ENCODE measurements at places on chromosomes 5 and 9. TPM values are rescaled to one million over a fixed set of nuclear protein-coding genes. Genes with fewer than 3 reads are reported as not detected.

DNA sequence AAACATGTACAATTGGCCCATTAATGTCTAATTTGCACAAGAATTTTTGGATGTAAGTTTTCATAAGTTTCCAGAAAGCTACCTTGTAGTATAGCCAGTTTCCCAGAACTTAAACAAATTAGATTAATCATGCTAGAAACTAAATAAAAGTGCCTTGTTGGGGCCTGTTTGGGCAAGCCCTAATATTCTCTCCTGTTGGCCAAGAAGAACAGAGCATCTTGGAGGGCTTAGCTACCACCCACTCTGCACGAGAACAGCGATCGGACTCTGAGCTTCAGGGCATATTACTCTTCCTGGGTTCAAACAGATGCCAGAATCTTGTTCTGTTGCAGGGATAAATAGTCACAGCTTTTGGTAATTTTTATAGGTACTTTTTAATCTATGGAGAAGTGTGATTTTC lies 88.2 kb downstream of the GAS1 start:
- no peak for DNase-seq

Gene KIAA0825
- 12.2 TPM for total RNA-seq

DNA sequence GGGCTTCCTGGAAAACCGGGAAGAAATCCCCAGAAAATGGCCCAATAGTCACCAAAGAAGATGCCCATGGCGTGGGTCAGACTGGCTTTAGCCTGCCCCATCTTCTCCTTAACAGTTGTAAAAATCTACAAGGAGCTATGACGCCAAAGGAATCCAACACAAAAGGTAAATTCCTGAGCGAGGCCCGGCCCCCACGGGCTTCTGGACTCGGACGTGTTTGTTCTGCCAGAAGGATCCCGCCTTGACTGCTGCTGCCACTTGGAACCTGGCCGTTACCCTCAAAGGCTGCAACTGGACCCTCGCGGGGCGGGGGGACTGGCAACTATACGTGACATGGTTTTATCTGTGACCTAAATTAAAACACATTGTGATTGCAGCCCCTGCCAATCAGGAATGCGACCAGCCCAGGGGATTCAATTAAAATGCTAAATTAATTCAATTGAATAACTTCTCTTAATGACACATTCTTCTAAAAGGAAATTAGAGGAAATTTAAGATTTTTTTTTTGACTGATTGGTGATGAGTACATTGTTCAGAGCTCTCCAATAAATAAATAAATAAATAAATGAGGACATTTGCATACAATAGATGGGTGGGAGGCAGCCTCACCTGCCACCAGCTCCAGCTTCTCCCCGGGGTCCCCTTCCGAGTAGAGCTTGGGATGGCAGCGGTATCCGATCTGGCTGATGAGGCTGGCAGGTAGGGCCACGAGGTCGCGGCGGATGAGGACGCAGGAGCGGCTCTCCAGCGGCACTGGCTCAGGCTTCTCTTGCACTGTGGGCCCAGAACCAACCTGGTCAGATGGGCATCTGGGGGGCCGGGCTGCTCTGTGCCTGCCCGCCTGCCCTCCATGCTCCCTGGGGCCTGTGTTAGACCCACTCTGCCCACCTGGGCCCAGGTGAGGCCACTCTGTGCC lies 54.7 kb upstream of the UBAC1 start:
- no peak for DNase-seq

DNA sequence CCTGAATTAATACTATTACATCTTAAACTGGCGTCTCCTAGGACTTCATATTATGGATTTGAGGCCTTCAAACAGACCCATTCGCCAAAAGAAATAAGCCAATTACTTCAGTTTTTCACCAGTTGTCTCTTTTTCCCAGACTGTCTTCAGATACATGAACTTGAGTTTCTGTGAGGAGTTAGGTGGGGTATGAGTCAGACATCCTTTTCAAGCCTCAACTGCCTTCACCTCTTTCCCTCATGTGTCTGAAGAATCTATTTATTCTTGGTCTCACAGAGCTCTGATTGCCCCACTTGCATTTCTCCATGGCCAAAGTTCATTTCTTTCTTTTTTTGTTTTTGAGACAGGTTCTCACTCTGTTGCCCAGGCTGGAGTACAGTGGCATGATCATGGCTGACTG lies 12.5 kb downstream of the WNT8A start:
- no peak for DNase-seq

- DNase-seq: no peak
Observed at GRCh38 chr9:18040327-18040726, 433.6 kb upstream of the ADAMTSL1 start.

- DNase-seq: no peak
Observed at GRCh38 chr9:124348363-124348762, 66.9 kb downstream of the PSMB7 start.

DNA sequence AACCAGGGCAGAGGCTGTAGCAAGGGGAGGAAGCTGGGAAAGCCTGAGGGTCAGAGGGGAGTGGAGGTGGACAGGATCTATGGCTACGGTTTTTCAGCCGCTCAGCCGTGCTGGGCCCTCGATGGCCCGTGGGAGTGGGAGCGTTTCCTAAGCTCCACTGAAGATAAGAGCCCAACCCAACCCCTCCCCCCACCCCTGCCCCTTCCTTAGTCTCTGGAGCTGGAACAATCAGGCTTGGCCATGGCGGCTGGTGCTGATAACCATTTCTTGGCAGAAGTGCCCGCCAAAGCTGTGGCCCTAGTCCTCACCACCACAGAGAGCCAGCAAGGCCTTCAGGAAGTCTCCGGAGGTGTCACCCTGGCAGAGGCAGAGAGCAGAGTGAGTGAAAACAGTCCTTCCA lies 20.3 kb upstream of the TNIP1 start:
- DNase-seq: no peak

- DNase-seq: no peak
Observed at GRCh38 chr5:91651704-91652103, 268.6 kb upstream of the ARRDC3 start.

DNA sequence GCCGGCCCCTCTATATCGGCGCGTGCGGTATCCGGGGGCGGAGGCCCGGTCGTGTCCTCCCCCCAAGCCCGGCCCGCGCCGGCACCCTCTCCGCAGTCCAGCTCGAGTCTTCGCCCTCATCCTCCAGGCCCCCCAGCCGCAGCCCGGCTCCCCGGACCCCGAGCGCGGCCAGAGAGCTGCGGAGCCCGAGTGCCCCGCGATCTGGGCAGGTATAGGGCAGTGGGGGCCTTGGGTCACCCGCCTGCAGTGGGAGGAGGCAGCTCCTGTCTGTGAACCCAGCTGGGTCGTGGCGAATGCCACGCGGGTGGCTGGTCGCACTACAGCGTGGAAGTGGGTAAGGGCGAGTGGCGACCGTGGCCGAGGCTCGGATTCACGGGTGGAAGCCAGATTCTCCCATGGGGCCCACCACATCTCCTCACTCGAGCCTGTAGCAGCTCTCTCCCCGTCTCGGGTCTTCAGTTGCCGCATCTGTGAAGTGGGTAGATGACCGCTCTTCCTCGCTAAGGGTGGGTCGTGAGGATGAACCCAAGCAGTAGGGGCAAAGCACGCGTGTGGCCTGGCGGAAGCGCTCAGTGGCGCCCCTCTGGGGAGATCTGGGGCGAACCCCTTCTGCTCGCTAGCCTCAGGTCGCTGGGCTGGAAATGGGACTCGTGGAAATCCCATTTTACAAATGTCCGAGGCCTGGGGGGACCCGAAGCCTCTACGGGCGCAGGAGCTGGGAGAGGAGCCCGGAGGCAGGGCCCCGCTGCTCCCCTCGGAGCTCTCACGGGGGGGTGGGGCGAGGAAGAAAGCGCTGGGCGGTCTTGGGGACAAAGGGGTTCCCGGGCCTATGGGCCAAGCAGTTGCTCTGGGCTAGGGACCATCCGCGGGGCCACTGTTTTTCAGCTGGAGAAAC lies 1.9 kb downstream of the NR5A1 start:
- DNase-seq: no peak

Gene TMEFF1
- 0.49 TPM for total RNA-seq

DNA sequence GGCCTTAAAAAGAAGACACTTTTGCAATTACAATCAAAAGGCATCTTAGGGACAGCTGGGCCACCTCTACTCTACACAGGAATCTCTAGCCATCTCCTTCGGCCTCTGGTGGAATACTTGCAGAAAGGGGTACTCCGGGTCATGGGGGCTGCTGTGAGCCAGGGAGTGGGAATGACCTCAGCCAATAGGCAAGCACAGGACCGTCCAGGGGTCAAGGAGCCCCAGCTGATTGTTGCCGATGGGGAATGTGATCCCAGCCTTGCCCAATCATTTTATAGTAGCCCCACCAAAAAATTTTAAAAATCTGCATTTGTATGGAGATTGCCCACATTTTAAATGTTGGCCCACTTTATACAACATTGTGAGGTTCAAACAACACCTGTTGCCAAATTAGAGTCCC lies 16.9 kb upstream of the SLC36A3 start:
- no peak for DNase-seq

DNA sequence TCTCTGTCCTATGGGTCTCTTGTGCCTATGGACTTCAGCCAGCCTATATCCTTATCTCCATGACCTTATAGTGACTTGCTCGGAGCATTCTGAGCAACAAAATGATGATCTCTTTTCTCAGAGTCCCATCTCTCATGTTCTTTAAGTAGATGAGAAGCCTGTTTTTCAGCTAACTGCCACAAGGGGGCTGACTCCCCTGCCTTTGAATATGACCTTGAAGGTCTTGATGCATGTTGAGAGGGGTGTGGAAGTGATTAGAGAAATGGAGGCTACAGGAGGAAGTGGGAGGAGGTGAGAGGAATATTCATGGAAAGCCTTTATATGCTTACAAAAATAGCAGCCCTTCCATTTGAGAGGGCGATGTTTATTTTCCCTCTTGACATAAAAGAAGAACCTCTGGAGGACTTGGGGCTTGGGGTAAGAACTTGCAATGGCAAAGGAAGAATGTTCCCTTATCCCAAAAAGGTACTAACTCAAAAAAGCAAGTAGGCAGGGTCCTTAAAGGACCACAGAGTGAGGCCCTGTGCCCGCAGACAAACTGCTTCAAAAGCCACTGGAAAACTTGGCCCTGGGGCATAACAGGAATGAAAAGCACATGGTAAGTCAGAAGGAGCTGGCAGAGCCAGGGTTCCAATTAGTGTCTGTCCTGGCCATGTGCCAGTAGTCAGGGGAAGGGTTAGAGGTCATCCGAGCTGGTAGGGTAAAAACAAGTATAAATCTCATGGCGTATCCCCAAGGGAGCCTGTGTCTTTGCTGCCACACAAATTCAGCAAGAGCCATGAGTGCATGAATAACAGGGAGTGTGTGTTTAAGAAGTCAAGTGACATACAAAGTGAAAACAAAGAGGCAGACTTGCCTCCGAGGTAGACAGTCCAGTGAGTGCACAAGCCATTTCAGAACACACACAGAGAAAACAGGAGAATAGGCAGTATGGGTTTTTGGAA lies 39.1 kb downstream of the FGD3 start:
- peak; percentile 11 for DNase-seq

Gene ABO
- total RNA-seq: not detected

- peak; percentile 96 for DNase-seq
Observed at GRCh38 chr9:128635266-128636023, 21.2 kb downstream of the DYNC2I2 start.
